Naive B cell (primary cell): ENCODE measurements at places on chromosomes 1 and 21.

GRCh38 chr1:226489718-226490425 lies 58.7 kb upstream of the STUM start:
- DNase-seq = no peak

DNA sequence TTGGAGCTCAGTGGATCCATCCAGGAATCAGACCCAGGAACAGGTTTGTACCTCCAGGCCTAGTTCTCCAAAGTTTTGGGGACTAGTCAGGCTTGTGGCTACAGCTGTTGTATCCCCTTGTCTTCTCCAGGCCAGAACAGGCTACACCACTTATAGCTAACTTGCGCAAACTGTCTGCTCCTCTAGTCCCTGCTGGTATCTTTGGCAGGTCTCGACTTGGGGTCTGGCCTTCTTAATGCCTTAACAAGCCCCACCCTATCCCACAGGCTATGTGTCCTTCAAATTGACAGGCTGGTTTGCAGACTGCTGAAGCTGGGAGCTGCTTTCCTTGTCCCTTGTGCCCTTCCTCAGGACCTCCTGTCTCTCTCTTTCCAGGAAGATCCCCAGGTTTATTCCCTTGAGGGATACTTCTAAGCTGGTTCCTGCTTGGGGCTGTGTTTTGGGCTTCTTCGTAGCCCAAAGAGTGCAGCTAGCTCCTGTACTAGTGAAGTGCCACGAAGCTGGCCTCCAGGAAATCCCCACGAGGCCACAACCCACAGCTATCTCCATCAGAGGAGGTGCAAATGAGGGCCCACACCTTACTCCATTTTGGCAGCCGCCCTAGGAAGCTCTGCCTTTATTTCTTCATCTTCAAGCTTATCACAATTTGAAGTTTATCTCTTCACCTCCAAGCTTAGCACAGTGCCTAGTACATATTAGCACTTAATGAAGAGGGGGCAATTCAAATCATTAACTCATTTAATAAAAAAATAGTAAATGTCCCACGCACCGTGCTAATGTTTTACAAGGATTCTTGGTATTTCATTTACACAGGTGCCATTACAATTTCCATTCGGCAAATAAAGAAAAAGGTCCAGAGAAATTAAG lies 683 bp upstream of the DMAP1 start:
- DNase-seq = no peak

DNA sequence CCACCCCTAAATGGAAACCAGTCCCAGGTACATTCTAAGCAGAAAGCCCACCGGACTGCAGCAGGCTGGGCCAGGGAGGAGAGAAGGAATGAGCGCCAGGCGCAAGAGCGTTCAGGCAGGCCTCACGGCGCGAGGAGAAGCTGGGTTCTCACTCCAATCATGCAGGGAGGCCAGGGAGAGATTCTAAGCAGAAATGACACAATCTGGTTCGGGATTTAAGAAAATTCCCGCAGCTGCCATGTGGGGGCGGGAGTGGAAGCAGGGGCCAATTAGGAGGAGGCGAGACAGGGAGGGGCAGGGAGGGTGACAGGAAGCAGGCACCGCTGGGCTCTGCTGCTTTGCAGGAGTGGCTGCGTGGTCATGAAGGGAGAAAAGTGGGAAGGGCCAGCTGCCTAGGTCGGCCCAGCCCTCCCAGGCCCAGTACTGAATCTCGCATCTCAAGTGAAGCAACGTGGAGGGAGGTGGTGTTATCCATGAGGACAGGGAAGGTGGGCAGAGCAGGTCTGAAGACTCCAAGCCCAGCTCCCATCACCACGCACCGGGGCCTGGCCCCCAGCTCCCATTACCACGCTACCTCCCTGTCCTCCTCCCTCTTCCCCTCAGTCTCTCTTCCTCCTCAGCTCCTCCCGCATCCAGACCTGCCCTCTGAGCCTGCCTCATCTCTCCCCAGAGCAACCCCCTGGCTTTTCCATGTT lies 11.8 kb downstream of the NPHP4 start:
- DNase-seq = no peak

DNA sequence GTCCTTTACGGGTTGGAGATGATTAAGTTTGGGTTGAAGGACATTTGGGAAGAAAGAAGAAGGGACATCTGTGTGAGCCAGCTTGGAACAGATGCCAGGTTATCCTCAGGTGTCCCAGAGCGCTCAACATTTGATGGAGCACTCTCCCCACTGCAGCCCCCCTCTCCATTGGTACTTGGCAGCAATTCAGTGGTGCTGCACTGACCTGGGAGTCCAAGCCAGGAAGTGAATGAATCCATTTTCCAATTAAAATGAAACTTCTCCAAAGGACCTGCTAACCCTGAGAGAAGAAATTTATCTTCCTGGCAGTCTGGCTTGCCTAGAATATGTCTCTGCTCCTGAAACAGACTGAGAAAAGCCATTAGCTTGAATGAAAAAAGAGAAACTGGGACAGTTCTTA lies 67.1 kb downstream of the FGGY start:
- DNase-seq = no peak

DNA sequence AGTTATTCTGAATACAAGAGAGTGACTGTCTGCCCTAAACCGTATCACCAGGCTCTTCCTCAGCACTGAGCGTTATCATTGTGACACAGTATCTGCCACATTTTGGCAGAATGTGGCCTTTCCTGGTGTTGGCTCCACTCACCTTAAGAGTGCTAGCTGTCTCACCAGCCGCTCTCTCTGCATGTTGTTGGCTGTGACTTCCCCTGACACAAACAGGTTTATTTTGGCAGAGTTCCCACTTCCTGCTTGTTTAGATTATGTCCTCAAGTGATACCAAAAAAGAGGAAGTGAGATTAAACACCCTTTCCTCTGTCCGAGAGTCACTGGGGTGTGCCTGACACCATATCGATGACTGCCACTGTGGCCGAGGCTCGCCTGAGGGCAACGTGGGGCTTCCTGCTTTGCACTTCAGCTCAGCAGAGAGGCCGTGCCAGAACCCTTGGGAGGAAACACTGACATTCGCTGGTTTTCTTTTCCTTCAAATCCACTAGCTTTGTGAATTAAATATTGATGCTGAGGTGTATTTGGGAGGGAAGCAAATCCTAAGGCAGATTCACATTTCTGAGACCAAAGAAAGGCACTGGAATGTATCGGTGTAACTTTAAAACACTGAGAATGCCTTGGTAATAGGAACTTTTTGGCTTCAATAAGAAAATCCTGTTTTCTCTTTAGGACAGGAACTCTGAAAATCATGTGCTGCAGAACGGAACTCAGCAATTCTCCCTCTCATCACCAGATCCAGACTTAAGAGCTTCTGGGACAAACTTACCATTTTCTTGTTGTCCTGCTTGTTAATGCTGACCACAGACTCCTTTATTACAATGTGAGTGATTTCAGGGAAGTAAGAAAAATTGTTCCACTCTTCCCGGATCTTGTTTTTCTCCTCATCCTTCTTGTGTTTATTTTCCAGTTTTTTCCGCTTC lies 102.1 kb downstream of the JAK1 start:
- peak; percentile 88 for DNase-seq

- no peak for DNase-seq
Observed at GRCh38 chr1:31327381-31327780, 30.5 kb downstream of the ZCCHC17 start.

- DNase-seq = no peak
Observed at GRCh38 chr1:181141431-181141910, 53.0 kb downstream of the IER5 start.

DNA sequence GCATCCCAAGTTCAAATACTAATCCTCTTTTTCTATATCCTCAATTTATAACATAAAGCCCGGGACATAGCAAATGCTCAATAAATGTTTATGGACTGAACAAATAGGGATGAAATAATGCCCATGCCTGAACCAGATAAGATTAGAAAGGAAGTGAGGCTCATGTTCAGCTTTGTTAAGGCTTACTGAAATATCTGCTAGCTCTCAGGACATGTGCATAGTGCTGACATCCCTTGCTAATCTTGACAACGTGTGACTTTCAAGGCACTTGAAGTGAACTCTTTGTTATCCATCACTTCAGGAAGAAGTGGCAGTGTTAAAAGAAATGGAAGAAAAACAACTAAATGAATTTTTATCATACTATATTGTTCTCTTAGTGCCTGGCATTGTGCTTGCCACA lies 260.3 kb upstream of the SGIP1 start:
- no peak for DNase-seq

DNA sequence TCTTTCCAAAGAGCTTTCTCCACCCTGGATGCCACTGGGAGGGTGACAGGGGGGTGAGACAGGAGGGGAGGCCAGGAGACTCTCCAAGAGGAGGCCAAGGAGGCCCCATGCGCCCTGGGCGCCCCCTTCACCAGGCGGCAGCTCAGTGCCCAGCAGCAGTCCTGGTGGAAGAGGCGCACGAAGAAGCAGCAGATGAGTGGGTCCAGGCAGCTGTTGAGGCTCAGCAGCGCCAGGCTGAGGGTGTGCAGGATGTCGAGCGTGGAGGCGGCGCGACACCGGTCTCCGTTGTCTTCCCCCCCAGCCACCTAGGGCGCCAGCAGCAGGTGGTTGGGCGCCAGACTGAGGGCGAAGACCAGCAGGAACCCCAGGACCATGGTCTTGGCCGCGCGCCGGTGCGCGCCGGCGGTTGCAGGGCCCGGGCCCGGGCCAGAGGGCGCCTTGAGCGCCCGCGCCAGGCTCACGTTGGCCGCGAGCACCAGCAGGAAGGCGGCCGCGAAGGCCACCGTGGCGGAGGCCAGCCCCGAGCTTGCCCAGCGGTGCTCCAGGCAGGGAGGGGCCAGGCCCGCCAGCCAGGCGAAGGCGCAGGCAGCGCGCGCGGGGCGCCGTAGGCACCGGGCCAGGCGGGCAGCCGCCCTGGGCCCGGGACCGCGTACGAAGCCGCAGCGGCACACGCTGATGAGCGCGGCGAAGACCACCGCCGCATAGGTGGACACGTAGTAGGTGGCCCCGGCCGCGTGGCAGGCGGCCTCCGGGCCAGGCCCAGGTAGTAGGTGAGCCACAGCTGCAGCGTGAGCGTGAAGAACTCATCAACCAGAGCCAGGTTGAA lies 8.6 kb downstream of the TMEM35B start:
- no peak for DNase-seq

GRCh38 chr1:13817906-13818305 lies 117.9 kb downstream of the PRDM2 start:
- no peak for DNase-seq

- no peak for DNase-seq
Observed at GRCh38 chr1:117830222-117830621, 99.2 kb downstream of the GDAP2 start.

DNA sequence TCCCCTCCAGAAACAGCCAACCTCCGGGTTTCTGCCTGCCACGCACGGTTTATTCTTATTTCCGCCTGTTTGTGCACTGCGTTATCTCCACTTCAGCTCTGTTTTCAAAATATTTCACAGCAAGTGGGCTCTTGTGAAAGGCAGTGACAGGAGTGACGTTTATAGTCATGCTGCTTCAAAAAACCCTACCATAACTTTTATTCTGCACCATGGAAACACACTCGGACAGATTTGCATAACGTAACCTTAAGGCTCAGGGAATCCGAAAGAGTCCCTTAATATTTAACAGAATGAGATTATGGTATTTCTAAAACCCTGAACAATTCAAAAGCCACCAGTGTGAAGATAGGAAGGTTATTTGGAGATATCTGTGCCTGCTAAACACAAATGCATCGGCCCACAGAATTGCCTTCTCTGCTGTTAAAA lies 782 bp upstream of the SDE2 start:
- peak; percentile 85 for DNase-seq

DNA sequence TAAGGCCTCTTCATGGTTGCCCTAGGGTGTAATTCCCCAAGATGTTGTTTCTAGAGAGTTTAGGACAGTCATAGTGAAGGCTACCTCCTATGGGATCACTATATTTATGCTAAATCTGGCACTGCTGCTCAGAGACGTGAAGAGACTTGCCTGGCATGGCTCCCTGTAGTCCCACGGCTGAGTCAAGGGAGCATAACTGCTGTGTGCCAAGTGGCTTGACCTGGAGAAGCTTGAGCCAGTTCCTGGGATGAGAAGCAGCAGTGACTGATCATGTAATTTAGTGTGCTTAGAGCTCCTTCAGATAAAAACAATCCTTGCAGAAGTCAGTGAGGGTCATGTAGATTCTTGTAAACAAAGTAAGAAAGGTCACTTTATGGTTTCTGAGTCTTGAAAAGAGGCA lies 68.9 kb upstream of the TSPAN2 start:
- no peak for DNase-seq

DNA sequence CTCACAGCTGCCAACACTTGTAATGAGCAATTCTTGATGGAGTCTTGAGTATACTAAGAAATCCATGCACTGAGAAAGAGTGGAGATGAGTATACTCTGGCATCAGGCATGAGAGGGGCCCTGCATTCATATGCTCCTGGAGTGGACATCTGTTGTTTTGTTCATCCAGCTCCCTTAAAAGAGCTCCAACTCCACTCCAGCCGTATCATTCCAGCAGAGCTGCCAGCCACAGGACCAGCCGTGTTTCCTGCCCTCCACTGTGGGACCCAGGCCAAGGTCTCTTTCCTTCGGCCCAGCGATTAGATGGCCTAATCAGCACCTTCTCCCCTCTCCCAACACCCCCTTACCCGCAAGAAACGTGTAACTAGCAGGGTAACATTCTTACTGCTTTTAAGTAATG lies 144.5 kb downstream of the OMA1 start:
- no peak for DNase-seq

- DNase-seq = no peak
Observed at GRCh38 chr1:224922404-224923164, 6.9 kb upstream of the DNAH14 start.

DNA sequence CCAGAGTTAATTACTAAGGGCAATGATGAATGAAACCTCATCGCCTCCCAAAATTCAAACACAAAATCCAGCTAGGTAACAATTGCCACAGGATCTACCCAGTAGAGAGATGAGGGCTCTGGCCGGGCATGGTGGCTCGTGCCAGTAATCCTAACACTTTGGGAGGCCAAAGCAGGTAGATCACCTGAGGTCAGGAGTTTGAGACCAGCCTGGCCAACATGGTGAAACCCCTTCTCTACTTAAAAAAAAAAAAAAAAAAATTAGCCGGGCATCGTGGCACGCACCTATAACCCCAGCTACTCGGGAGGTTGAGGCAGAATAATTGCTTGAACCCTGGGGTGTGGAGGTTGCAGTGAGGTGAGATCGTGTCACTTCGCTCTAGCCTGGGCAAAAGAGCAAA lies 15.8 kb downstream of the CD2 start:
- DNase-seq = no peak

DNA sequence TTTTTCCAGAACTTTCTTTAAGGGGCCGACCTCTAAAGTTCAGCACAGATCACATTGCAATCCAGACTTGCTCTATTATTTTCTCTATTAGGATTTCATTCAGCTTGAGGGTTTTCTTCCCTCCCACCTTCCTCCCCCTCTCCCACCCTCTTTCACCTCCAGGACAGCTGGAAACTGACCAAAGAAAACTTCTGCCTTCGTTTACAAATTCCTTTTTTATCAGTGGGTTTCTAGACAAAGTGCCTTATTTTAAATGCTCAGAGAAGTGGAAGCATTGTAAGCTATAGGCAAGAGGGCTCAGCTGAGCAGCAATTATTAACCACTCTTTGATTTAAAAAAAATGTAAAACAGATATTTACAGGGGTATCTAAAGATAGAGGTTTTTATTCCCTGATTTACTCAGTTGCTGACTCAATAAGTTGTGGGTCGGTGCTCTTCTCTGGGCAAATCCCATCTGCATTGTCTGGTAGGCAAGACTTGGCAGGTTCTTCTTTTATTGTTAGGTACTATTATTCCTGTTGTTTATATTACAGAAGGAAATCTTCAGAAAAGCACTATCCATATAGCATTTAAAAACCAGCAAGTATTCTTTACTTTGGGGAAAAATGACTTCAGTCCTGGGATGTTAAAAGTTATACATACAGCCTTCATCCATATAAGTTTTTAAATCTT lies 277.0 kb upstream of the C1orf105 start:
- no peak for DNase-seq

- no peak for DNase-seq
Observed at GRCh38 chr1:106613068-106613467, 443.4 kb upstream of the PRMT6 start.
